ENCODE measurements at places on chromosomes 6 and 20.

DNA sequence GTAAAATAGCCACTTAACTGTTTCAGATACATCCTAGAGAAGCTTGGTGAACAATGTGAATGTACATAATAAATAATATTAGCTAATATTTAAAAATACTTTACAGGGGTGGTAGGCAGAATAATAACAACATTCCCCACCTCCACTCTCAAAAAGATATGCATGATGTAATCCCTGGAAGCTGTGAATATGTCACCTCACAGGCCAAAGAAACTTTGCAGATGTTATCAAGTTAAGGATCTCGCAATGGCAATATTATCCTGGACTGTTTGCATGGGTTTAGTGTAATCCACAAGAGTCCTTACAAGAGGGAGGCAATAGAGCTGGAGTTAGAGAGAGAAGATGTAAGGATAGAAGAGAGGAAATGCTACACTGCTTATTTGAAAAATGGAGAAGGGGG is 7.0 kb upstream of the PTPRK start:
- DNase-seq = no peak

- DNase-seq = no peak
Measured at GRCh38 chr20:39107741-39108140, 145.6 kb downstream of the DHX35 start.

GRCh38 chr6:127277878-127278843 is 11.5 kb downstream of the RNF146 start:
- no peak for DNase-seq

- no peak for DNase-seq
Measured at GRCh38 chr6:13436399-13437217, 50.8 kb downstream of the GFOD1 start.

- no peak for DNase-seq
Measured at GRCh38 chr6:137892271-137892708, 25.2 kb downstream of the TNFAIP3 start.

GRCh38 chr6:161951126-161951525 is 677.3 kb upstream of the AGPAT4 start:
- no peak for DNase-seq

DNA sequence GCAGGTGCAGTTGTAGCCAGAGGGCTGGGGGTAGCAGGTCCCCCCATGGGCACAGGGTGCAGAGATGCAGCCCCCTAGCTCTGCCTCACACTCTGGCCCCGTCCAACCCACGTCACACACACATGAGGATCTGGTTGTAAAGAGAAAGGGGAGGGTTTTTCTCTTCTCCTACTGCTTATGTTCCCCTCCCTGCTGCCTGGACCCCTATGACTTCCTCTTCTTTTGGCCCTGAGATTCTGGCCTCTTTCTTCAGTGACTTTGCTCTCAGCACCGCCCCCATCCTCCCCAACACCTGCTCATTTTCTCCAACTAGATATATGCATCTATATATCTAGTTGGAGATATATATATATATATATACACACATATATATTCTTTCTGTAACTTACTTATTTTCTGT is 9.7 kb downstream of the NOTCH4 start:
- no peak for DNase-seq

- no peak for DNase-seq
Measured at GRCh38 chr20:59003836-59004492, 3.1 kb downstream of the CTSZ start.

DNA sequence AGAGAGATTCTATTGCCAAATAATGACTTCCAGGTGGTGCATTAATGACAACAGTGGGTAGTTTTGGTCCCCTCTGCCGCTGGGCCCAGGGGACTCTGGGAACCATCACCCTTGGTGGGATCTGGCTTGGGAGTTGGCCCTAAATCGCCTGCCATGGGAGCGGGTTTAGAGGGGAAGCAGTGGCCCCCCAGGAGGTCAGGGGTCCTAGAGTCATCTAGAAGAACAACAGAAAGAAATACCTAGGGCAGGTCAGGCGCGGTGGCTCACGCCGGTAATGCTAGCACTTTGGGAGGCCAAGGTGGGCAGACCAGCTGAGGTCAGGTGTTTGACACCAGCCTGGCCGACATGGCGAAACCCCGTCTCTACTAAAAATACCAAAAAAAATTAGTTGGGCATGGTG is 17.8 kb upstream of the ARFGEF2 start:
- DNase-seq = no peak

DNA sequence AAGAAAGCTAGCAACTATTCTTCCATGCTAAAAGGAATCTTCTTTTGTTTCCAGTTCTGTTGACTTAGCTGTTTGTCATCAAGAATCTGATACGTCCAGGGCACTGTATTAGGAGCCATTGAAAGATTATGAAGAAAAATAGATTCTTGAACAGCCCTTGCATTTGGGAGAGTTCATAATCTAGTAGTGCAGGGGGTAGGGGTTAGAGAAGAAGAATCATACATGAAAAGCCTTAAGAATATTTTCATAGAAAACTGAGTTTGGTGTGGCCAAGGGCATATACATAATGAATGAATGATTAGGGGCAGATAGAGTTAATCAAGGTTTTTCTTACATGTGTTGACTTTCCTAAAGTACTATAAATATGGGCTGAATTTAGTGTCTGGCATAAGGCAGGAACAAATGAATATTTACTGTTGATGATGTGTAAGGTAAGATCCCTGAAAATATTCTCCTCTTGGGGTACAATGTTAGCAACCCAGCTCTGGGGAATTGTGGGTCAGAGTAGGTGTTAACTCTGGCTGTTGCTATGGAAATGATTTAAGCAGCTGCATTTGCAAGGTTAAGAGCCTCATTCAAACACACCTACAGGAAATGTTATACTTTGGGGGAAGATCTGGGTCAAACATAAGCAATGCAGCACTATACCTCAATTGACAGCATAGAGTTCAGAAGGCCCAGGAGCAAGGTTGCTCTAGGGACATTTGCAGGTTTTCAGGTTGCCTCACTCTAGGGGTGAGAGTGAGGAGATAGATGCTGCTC is 667.3 kb upstream of the CITED2 start:
- no peak for DNase-seq

GRCh38 chr6:141990840-141991239 is 141.9 kb upstream of the GJE1 start:
- DNase-seq = no peak

GRCh38 chr6:107304421-107305025 is 154.8 kb downstream of the PDSS2 start:
- DNase-seq = no peak

GRCh38 chr20:19609642-19610223 is 148.3 kb upstream of the RIN2 start:
- no peak for DNase-seq

DNA sequence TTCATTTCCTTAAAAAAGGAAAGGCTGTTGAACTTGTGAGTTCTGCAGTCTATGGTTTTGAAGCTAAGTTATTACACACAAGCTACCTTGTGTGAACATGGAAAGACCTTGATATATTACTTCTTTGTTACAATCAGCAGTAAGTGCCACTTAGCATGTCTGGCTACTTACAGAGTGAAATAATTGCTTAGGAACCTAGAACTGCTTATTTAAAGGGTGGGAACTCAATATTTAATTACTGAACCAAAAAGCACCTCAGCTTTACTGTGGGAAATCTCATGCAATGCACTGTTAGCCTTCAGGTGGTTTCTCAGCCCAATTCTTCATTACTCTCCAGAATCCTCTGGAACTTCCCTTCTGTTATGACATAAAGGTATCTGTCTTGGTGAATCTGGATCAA is 17.9 kb downstream of the PERP start:
- DNase-seq = no peak

GRCh38 chr20:11376998-11377397 is 540.7 kb upstream of the BTBD3 start:
- DNase-seq = no peak

- DNase-seq = no peak
Measured at GRCh38 chr6:165222315-165223025, 86.9 kb downstream of the C6orf118 start.

GRCh38 chr6:35300848-35301247 is 3.2 kb downstream of the DEF6 start:
- DNase-seq = no peak

DNA sequence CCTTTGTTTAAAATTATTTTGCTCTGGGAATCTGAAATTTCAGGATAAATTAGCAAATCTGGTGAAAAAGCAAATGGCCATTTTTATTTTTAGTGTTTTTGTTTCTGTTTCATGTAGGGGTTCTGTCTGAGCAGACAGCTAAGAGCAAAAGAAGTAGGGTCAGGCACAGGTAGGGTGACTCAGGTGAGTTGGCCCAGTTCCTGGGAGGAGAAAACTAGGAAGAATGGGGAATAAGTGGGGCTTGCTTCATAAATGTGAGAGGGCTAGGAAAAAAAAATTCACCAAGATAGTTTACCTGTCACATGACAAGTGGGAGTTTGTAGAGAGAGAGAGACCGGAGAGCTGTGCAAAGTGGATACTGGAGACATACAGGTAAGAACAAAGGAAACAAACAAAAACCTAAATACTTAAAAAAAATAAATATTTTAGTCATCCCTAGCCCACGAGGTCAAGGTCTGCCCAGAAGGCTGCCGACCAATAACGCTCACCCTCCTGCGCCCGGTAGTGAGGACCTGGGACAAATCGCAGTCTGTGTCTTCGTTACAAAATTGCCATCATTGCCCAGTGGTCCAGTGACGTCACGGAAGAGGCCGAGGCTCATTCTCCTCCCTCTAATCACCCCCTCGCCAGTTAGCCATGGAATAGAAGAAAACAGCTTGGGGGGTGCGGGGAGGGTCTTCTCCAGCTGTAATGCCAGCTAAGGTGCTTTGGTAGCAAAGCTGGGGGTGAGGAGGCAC is 2.3 kb downstream of the THBD start:
- no peak for DNase-seq

DNA sequence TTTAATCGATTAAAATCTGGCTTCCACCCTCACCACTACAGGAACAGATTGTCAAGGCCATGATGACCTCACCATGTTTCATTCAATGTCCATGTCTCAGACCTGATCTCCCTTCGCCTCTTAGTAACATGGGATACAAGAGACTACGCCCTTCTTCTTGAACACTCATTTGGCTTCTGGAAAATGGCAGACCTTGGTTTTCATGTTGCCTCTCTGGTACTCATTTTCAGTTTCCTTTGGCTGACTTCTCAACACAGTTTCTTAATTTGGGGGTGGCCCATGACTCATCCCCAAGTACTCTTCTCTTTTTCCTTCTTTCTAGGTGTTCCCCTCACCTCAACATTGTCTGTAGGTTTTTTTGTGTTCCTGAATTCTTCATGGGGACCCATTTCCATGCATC is 22.7 kb downstream of the TMX4 start:
- no peak for DNase-seq

- DNase-seq = peak; percentile 83
Measured at GRCh38 chr20:22684072-22684762, 99.8 kb upstream of the FOXA2 start.

GRCh38 chr6:79461205-79461604 is 76.0 kb downstream of the LCA5 start:
- DNase-seq = peak; percentile 13

DNA sequence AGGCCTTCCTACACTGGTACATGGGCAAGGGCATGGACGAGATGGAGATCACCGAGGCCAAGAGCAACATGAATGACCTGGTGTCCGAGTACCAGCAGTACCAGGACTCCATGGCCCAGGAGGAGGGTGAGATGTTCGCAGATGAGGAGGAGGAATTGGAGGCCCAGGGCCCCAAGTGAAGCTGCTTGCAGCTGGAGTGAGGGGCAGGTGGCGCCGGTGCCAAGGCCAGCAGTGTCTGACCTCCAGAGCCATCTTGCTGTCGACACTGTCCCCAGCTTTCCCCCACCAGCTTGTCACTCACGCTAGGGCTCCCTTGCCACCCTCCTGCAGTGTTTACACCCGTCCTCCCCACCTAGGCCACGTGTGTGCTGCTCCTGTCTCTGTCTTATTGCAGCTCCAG is 12.2 kb downstream of the GABRR2 start:
- DNase-seq = no peak

GRCh38 chr6:95917034-95917433 is 98.7 kb upstream of the FUT9 start:
- no peak for DNase-seq

- no peak for DNase-seq
Measured at GRCh38 chr20:41537865-41538264, 80.3 kb downstream of the CHD6 start.

GRCh38 chr6:10626154-10626741 is 68.2 kb downstream of the C6orf52 start:
- DNase-seq = no peak

GRCh38 chr20:57800791-57801430 is 91.1 kb upstream of the PMEPA1 start:
- no peak for DNase-seq

GRCh38 chr20:61487346-61487996 is 235.4 kb downstream of the CDH4 start:
- DNase-seq = no peak

- DNase-seq = no peak
Measured at GRCh38 chr20:63590218-63591146, 16.4 kb upstream of the HELZ2 start.

Measured in HuH-7 (cell line).